Stimulated activated CD4-positive, alpha-beta T cell treated with anti-CD3 and anti-CD28 coated beads, TNF-alpha, amount 100 ng/mL, for 24 hours (primary cell): ENCODE measurements at places on chromosomes 16 and 17.
A peak's percentile ranks its signal among the peaks of the same experiment; 100 is the strongest.

GRCh38 chr17:6868582-6868981 is 37.1 kb upstream of the TEKT1 start:
- DNase-seq = no peak

- DNase-seq = no peak
Measured at GRCh38 chr16:65122724-65123395, 997 bp upstream of the CDH11 start.

GRCh38 chr16:27025581-27025980 is 41.1 kb upstream of the C16orf82 start:
- no peak for DNase-seq

DNA sequence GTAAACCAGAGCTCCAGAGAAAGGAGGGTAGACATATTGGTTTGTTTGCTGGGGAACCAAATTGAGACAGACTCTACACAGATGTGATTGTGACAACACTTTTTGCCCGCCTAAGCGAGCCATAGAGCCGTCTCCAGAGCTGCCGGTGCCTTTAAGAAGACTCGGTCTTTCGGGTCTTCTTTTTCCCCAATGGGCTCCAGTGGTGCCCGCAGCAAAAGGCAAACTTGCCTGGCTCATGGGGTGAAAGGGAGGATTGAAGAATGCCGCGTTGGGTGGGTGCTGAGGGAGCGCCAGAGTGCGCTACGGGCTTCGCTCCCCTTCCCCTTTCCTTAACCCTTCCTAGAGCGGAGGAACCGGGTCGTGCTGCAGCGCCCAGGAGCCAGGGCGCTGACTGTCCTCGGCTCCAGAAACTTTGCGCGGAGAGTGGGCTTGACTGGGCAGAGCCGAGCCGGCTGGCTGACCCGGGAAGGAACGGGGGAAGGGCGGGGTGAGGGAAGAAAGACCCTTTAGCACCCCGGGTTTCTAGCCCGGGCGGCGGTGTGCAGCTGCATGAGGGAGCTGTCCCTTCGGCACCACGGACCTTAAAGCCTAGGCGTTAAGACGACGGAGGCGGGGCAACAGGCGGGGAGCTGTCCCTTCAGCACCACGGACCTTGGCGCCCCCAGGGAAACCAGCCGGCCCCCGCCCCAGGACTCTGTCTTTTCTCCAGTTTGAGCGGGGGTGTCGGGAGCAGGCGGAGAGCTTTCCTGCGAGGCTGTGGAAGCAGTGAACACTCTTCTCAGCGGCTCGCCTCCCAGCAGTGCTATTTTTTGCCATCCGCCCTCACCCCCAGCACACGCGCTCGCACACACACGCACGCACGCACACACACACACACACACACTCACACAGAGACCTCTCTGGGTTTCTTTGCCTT is at the start of gene CACNG3:
CACNG3 (plus strand) TSS at position 880 of the 916 bp plus-strand sequence. CDS start 420 bp downstream, outside the sequence.
- peak; percentile 57 for DNase-seq

- peak; percentile 37 for DNase-seq
Measured at GRCh38 chr17:46044286-46044928, 45.4 kb downstream of the STH start.

DNA sequence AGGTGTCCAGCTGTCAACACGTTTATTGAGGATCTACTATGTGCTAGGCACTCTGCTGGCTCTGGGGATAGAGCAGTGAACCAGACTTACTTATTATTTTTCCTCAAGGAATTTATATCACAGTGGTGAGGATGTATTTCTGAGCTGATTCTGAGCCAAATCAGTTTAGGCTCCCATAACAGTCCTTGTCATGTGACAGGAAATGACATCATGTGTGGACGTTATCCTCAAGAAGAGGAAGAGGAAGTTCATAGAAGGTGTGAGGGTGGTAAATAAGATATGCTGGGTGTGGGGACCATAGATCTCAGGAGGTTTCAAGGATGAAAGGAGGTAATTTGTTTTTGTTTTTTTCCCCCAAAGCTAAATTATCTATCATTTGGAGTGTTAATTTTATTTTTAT is 873.5 kb upstream of the EEF2KMT start:
- no peak for DNase-seq

- no peak for DNase-seq
Measured at GRCh38 chr16:71666928-71667707, 41.1 kb downstream of the MARVELD3 start.

GRCh38 chr16:1992704-1993317 is 3.0 kb downstream of the SYNGR3 start:
- no peak for DNase-seq

GRCh38 chr17:54172096-54172984 is 349.6 kb downstream of the KIF2B start:
- DNase-seq = no peak
